ENCODE measurements at places on chromosomes 7 and 10. TPM values are rescaled to one million over a fixed set of nuclear protein-coding genes. Genes with fewer than 3 reads are reported as not detected.

The VWA2 gene
- total RNA-seq: not detected

The SAMD9 gene
- total RNA-seq: 59.5 TPM

The GIMAP5 gene
- 242 TPM for total RNA-seq

The FFAR4 gene
- total RNA-seq: not detected

The BBIP1 gene
- total RNA-seq: 19.2 TPM

The MYH16 gene
- not detected for total RNA-seq

The SIRT1 gene
- total RNA-seq: 25.5 TPM

The RARRES2 gene
- not detected for total RNA-seq

The DLX5 gene
- total RNA-seq: not detected
